ENCODE measurements at places on chromosomes 3 and 15.
A peak's percentile ranks its signal among the peaks of the same experiment; 100 is the strongest.

- DNase-seq, result no peak
Measured at GRCh38 chr3:69309814-69310213, 76.1 kb downstream of the FRMD4B start.

GRCh38 chr3:65950340-65951326, 88.1 kb downstream of the MAGI1 start:
- DNase-seq, result no peak

GRCh38 chr3:49359623-49360022, 1.5 kb upstream of the GPX1 start:
- DNase-seq, result no peak

DNA sequence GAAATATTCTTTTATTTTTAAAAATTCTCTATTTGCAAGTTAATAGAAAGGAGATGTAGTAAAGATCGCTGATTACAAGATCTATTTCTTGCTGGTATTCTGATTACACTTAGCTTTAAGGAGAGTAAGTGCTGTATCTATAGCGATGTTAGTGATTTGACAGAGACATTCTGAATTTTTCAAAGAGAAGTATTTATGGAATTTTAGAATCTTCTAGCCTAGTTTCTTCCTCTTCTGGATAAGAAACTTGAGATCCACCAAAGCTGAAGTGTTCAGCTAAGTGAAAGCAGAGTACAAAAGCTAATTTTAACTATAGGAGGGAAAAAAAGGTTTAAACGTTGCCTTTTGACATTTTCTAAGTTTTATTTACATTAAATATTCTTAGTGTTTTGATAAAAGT, 72.1 kb upstream of the RARB start:
- no peak for DNase-seq

GRCh38 chr3:72042397-72043203, 257.7 kb upstream of the PROK2 start:
- no peak for DNase-seq

- DNase-seq, result no peak
Measured at GRCh38 chr3:36219398-36219797, 160.9 kb upstream of the STAC start.

DNA sequence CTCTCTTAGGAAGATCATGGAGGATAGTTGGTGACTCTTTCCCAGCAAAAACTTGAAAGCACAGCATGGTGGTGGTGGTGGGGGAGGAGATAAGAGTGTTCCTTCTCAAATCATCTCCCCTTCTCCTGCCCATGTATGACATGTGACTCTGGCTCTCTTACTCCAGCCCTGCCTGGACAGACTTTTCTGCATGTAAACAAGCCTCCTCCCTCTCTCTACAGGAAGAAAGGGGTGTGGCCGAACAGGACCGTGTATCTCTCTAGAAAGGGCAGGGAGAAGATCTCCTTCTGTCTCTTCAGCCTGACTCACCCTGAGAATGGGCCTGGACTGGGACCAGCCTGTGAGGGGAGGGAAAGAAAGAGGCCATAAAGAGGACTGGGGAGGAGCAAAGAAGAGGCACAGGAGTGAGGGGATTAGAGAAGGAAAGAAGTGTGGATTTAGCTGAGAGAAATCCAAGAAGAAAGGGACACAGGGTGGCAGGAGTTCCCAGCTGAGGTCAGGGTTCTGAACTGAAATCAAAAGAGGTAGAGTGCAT, 1.5 kb downstream of the CELF6 start:
- no peak for DNase-seq

GRCh38 chr3:107689355-107689754, 166.6 kb downstream of the BBX start:
- DNase-seq, result no peak

DNA sequence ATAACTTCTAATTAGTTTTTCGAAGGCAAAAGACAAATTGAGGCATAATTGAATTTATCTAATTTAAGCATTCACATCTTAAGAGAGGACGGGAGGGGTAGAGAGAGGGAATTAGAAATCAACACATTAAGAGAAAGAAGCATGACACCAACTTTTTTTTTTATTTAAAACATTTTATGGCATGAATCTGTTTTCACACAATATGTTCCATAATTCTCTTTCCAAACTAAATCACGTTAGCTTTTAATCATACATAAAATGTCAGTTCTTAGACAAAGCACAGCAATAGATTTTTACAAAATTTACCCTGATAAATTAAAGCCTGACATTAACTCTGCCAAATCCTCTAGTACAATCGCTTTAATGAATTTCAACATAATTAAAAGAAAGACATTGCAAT, 600.8 kb upstream of the ROBO1 start:
- no peak for DNase-seq

DNA sequence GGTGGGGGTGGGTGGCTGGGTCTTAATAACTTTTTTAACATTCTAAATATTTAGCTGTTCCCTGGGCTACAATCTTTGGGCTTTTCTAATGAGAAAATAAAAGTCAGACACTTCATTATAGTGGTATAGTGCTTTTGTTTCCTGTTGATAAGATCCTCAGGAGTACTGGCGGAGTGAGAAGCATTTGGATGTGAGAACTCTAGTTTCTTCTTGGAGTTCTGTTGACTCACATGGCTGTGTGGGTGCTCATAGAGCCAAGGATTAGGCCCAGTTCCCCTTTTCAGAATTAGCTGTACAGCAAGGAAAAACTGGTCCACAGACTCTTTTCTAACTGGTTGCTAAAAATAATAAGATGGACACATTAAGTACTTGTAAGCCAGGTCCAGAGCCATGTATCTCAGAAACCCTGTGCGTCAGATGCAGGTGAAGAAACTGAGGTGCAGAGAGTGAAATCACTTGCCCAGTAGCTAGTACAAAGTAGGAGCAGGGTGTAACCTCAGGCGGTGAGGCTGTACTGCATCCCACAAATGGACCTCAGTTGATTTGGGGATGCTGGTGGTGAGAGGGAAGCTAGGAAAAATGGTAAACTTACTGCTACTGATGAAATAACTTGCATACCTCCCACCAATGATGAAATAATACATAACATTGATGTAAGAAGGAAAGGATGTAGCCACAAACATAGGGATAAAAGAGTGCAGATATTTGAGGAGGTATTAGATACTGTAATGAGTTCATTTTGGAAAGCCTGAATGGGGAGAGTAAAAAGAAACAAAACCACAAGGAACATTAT, 2.3 kb downstream of the ITPR1 start:
- DNase-seq, result peak; percentile 85

GRCh38 chr15:79084308-79084968, 6.1 kb downstream of the RASGRF1 start:
- DNase-seq, result no peak

- DNase-seq, result no peak
Measured at GRCh38 chr3:194383276-194383940, 13.9 kb upstream of the LRRC15 start.

- DNase-seq, result no peak
Measured at GRCh38 chr3:18890449-18890848, 257.9 kb upstream of the KCNH8 start.

GRCh38 chr3:139928708-139929505, 6.1 kb upstream of the CLSTN2 start:
- no peak for DNase-seq

DNA sequence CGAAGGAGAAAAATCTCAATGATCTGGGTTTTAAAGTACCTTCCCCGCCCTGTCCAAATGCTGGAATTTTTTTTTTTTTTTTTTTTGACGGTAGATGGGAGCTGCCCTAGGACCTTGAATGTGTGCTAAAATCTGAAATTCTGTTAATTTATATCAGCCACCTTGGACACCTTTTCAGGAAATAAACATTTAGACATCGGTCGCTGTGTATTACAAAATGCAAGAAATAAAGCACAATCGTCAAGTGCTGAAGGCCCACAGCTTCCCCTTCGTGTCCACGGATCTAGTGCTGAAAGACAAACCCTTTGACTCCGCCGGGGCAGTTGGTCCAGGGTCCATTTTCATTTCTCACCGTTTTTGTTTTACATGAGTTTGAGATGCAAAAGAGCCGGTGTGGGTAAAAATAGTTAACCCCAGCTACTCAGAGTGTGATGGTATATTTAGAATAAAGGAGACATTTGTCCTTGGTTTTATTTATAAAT, 90.2 kb upstream of the CHD2 start:
- DNase-seq, result peak; percentile 72

GRCh38 chr3:143825513-143825912, 22.8 kb downstream of the SLC9A9 start:
- peak; percentile 89 for DNase-seq

- no peak for DNase-seq
Measured at GRCh38 chr3:21372316-21372715, 378.7 kb downstream of the ZNF385D start.

GRCh38 chr3:53799338-53799865, 46.8 kb downstream of the CHDH start:
- no peak for DNase-seq

- no peak for DNase-seq
Measured at GRCh38 chr3:163561151-163561550, 1517.1 kb downstream of the SI start.

DNA sequence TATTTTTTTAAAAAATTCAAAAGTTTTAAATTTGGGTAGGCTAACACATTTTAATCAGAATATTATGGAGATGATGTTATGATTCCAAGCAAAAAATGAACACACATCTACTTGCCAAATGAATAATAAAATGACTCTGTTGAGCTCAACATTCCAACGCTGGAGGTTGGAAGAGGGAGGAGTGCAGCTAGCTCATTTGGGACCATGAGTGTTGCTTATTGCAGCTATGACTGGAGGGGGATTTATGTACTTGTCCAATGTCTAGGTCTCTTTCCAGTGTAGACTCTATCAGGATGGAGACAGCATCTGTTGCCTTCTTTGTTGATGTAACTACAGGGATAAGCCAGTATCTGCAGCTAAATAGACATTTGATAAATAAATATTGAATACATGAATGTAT, 310.6 kb downstream of the CACNA2D3 start:
- no peak for DNase-seq

- DNase-seq, result no peak
Measured at GRCh38 chr3:117114517-117115265, 405.1 kb downstream of the TUSC7 start.

DNA sequence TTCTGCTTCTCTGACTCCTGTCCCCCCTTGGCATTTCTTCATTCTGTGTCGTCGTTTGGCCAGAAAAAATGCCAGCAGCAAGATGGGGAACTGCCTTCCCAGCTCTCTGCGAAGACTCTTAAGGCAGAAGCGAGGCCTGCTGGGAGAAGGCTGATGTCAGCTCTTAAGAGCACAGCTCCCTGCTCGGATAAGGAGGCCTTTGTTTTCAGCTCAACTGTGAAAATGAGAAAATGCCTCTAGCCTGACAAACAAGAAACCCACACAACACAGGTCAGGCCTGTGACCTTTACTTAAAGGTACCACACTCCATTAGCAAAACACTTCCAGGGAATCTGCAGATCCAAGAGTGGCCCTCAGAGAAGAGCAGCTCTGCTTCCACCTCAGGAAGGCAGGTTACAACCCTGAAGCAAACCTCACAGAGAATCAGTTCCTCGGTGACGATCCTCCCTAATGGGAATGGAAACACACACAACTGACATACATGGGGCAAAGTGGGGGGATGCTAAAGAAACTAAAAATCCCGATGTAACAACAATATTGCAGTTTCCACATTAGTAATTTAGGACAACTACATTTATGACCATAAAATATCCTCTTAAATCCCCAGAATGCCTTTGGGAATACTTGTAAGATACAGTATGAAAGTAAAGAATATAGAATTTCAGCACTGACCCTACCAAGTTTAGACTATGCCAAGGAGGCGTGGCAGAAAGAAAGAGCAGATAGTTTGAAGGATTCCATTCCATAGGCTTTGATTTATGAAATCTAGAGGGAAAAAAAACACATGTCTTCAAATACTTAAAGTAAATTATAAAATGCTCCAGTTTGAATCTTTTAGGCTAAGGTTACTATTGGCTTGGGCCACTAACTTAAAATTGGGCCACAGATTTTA, 52.1 kb downstream of the VGLL4 start:
- DNase-seq, result peak; percentile 53

DNA sequence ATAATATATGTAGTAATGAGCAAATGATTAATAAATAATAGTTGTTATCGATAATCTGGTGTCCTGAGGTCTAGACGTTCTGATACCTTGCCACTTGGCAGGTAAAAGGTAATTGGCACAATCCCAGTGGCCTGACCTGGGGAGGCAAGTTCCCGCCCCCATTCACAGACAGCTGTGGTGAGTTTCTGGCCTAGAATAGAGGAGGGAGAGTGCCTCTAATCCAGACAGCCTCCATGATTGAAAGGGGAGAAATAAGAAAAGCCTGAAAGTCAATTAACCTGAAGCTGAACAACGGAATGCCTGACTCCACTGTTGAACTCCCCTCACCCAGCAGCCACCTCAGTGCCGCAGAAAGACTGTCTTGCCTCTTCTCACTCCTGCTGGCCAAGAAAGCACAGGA, 38.1 kb upstream of the SV2B start:
- DNase-seq, result no peak

DNA sequence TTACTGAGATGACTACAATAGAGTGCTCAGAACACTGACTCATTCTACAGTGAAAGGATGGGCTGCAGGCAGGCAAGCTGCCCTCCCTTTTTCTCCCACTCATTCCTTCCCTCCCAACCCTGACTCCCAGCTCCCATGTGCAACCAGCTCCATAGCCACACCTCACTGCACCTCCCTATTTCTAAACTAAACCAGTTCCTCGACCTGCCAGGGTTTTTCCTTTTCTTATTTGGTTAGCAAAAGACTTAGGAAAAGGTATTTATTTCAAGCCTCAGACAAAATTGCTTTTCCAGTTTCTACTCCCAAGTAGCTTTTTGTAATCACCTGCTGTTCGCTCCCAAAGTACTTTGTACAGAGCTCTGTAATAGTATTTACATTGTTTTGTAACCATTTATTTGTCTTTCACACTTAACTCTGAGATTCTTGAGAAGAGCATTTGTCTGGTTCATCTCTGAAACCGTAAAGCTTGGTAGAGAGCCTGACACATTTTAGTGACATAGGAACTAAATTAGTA, 2.2 kb downstream of the AADAC start:
- no peak for DNase-seq

DNA sequence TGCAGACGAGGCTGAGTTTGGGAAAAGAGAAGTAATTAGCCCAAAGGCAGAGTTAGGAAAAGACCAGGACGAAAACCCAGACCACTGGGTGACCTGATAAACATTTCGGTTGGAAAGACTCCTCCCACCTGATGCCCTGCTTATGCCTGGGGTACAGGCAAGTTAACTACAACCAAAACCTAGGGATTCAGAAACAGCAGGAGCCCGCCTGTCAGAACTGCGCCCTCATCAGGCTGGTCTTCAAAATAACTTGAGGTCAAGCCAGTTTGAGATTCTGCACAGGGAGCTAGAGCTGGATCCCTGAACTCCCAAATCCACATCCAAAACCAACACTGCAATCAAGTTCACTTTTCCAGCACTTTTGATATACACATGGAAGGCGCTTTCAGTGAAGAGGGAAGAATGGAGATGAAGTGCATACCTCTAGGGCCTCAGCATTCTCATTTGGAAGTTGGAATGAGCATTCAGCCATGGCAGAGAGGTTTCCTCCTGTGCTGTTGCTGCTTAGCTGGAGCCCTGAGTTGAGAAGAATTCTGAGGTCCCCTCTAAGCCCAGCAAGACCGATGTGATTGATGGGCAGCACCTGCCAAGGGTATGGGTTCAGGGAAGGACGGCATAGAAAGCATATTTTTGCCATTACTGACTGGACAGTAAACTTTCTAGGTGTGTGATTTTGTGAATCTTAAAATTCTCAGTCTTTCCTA, 11.6 kb downstream of the TSEN2 start:
- no peak for DNase-seq

GRCh38 chr3:67349551-67350174, 304.7 kb downstream of the SUCLG2 start:
- peak; percentile 8 for DNase-seq

Measured in suppressor macrophage treated with lipopolysaccharide for 1 hour (primary cell).